Stimulated activated CD4-positive, alpha-beta T cell treated with anti-CD3 and anti-CD28 coated beads, TNF-alpha, amount 100 ng/mL, for 24 hours (primary cell): ENCODE measurements at places on chromosomes 6 and 20.
A peak's percentile ranks its signal among the peaks of the same experiment; 100 is the strongest.

DNA sequence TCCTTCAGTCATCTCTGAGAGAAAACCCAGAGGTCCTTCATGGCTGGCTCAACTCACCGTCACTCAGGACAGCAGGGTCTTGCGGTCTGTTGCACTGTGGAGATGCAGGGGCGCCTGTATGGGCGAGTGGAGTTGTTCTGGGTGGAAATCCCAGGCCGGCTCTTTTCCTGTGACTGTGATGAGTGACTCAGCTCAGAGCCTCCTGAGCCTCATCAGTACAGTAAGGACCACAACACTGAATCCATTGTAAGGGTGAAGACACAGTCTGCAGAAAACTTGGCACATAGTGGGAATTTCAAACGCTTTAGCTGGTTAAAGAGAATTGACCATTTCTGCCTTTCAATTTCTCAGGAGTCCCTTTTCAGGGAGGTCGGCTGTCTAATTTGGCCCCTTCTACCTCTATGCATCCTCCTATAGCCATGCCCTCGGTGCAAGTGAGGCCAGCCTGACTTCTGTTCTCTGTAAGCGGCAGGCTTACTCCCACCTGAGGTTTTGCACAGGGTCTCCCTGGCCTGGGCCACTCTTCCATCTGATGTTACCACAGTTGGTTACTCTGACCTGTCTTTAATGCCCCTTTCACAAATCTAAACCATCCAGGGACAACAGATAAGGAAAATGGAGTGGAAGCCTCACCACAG lies 35.5 kb upstream of the TBXT start:
- DNase-seq, result no peak

DNA sequence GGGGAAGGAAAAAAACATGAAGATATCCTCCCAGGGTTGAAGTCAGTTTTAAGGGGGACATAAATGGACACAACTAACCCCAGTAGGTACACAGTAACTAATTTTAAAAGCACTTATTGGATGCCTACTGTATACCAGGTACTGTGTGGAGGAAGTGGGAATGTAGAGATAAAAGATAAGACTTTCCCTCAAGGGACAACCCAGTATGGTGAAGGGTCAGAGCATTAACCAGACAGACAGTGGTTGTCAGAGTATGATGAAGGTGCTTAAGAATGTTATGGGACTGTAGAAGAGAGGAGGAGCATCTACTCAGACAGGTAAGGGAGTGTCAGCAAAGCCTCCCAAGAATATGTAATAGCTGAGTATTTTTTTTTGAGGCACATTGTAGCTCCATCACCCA lies 906 bp downstream of the ABCF1 start:
- no peak for DNase-seq

DNA sequence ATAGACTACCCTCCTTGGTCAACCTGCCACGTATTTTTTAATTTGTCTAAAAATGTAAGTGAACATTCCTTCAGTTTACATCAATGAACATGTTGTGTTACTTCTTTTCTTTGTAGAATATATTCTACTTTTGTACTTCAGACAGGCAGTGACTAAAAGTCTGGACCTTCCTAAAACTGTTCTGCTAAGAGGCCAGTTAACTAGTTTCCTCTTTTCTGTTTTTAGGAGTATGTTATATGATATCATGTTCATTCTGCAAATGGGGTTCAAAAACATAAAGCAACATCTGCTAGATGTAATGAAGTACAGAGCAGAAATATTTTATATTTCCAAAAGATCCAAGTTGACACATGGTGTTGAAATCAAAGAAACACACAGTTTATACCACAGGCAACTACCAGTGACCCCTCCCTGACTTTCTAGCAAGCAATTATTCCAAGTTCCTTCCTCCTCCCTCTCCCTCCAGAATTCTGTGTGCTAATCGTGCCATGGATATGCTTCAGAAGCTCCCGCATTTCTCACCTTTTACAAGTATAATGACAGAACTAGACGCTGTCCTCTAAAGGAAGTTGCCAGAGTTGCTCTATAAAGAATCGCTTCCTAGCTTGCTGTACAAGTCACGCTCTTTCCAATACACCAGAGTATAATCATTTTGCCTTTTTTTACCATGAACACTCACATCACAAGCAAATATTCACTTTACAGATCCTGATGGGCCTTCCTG lies 64.7 kb downstream of the ARHGAP18 start:
- DNase-seq, result no peak

GRCh38 chr20:58888521-58889333 lies 36.2 kb downstream of the GNAS start:
- DNase-seq, result peak; percentile 66

- no peak for DNase-seq
Measured at GRCh38 chr6:20876561-20876960, 342.3 kb downstream of the CDKAL1 start.

GRCh38 chr6:158311193-158311592 lies 1.1 kb upstream of the TULP4 start:
- no peak for DNase-seq

GRCh38 chr6:128233531-128233930 lies 286.9 kb downstream of the PTPRK start:
- DNase-seq, result no peak

GRCh38 chr6:143596866-143597265 lies 80.9 kb upstream of the PHACTR2 start:
- DNase-seq, result no peak

- no peak for DNase-seq
Measured at GRCh38 chr20:53735536-53736050, 142.0 kb upstream of the ZNF217 start.

GRCh38 chr6:151822252-151823111 lies 15.0 kb downstream of the ESR1 start:
- no peak for DNase-seq

- DNase-seq, result no peak
Measured at GRCh38 chr6:93828553-93828952, 409.2 kb upstream of the EPHA7 start.

- no peak for DNase-seq
Measured at GRCh38 chr6:137900815-137901214, 33.8 kb downstream of the TNFAIP3 start.

DNA sequence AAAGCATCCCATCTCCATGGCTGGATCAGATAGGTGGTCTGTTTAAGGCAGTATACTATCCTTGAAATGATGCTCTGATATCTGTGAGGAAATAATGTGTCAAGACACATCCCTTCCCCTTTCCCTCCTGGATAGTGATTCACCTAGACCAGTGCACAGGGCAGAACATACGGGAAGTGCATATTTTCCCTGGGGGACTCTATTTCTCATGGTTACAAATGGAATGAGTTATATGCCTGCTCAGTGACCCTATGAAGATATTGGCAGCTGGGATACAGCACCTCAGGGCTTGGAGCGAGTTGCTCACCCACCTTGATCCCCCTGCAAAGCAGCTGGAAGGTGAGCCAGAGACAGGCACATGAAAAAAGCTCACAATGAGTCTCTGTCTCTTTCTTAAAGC lies 67.5 kb upstream of the PRL start:
- no peak for DNase-seq
